ENCODE measurements at places on chromosomes 2 and 18. TPM values are rescaled to one million over a fixed set of nuclear protein-coding genes. Genes with fewer than 3 reads are reported as not detected.

DNA sequence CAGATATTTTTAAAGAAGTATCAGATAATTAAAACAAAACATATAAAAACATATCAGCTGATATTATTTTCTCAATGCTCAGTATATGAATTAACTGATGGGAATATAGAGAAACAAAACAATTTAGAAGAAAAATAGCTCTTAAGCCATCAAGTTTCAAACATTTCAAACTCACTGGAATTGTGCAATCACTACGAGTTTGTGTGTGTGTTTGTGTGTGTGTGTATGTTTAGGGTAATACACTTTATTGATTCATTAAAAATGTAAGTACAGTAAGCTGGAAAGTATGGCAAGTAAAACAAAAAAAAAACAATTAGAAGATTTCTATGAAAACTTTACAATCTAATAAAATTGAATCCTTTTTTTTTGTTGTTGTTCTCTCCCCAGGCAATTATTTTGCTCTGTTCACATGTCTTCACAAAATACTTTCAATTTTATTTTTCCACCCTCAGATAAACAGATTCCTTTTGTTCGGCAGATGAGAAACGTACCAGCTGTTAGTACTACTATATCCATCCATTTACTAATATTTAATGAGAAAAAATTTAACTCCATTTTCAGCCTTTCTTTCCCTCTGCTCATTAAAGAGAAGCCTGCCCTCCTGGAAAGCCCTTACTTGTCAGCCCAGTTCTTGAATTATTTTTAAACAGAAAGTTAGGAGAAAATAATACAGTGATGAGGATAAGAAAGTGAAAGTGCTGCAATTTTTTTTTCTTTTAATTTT is 87.6 kb downstream of the SLC8A1 start:
- DNase-seq = no peak

GRCh38 chr2:105708697-105709096 is 36.0 kb upstream of the NCK2 start:
- no peak for DNase-seq

GRCh38 chr2:134823832-134824231 is 14.6 kb upstream of the ACMSD start:
- no peak for DNase-seq

DNA sequence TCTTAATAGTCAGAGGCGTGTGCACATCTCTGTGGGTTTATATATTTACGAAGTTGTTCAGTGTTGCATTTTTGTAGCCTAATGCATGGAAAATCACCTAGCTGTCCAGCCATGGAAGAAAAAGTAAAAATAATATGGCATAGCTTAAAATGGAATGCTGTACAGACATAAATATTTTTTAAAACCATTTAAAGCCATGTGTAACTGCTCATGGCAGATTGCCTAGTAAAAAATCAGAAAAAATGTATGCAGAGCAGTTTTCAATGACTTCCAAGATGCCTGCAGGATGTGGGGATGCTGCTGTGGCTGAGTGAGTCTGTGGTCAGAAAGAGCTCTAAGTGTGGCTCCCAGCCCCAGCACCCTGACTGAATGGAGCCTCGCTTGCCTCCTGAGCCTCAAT is 64.8 kb upstream of the ALKAL2 start:
- DNase-seq = no peak

DNA sequence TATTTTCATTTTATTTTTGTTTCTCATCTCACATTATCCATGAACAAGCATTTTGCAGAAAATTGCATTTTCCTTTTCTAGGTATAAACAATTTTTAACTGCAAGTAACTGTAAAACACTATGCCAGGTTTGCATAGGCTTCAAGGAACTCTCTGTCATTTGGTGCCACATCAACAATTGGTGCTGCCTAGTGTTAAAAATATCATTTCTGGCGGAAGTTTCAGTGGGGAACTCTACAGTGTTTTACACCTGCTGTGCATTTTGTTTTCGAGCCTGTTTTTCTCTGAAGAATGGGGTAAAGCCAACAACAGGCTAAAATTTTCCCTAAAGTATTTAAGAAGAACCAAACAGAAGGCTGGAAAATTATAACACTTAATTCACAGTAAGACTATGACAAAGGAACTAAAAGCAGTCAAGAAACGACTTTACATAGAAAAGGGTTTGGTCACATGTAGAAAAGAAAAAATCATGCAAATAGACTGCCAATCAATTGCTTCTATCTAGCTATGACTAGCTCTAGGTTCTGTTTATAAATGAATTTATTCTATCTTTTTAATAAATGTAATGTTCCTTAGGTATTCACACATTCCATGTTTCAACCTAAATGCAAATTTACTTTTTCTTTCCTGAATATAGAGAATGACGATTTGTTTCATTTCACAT is 21.4 kb upstream of the FRZB start:
- no peak for DNase-seq

DNA sequence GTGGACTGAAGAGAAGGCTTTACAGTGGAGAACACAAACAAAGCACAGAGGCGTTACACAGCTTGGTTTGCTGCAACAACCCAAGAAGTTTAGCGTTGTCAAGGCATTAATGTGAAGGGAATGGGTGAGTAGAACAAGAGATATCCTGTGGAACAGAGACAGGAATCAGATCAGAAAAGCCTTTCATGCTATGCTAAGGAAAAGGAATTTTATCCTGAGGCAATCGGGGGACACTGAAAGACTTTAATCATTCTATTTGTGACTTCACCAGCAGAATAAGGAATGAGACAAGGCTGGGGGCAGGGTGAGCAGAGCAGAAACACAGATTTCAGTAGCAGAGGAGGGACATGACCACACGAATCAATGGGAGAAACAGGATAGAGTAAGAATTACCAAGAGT is 600.7 kb downstream of the IRS1 start:
- DNase-seq = no peak

GRCh38 chr2:40606862-40607261 is 155.0 kb upstream of the SLC8A1 start:
- DNase-seq = no peak

- no peak for DNase-seq
Observed at GRCh38 chr2:65294701-65295100, 67.1 kb downstream of the ACTR2 start.

DNA sequence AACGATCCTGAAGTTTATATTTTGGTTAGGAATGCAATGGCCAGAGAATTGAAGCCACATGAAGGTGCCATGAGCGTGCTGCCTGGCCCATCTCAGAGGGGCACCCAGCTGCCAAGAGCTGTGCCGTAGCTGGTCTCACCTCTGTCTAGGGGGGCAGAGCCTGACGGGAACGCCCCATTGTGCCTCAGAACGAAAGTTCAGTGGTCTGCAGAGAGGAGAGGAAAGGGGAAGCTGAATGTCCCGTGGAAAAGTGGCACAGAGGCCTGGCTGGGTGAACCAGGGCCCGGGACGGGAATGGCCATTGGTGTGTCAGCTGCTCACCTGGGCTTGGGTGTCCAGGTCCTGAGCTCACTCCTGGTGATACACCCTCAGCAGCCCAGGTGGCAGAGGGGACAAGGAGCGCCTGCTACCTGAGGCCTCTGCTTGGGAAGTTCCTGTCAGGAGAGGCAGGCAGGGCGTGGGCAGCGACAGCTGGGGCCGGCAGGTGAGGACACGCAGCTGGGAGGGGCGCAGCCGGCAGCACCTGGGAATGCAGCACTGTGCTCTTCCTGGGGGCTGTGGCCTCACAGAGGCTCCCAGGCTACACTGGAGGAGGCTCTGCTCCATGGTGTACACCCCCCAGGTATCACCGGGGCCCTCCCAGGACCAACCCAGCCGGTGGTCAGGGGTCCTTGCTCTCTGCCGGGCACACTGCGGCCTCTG is 67.3 kb downstream of the PARD6G start:
- no peak for DNase-seq

- no peak for DNase-seq
Observed at GRCh38 chr2:239540174-239540573, 139.4 kb upstream of the HDAC4 start.

DNA sequence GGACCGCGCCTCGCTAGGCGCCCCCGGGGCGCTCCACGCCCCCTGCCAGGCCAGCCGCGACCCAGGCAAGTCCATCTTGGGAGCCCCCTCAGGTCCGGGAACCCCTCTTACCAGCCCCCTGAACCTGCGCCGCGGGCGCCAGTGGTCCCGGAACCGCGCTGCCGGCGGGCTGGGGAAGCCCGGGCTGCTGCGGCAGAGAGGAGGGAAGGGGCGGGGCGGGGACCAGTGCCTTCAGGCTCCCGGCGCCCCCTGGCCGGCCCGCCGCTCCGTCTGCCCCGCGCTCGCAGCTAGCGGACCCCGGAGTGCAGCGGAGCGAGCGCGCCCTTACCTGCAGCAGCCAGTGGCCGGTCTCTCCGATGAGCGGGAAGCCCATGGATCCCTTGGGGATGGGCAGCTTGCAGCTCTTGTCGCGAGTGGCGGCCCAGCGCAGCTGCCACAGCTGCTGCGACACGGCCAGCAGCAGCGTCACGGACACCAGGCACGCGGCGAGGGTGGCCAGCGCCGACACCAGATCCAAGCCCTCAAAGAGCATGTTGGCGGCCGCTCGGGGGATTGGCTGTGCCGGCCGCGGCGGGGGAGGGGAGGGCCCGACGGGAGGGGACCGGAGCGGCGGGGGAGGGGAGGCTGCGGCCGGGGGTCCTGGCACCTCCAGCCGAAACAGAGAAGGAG is at the start of gene CYP26B1:
Gene CYP26B1 (minus strand): TSS at position 560 of the 669 bp plus-strand sequence. CDS start 28 bp downstream, at position 532.
- no peak for DNase-seq

DNA sequence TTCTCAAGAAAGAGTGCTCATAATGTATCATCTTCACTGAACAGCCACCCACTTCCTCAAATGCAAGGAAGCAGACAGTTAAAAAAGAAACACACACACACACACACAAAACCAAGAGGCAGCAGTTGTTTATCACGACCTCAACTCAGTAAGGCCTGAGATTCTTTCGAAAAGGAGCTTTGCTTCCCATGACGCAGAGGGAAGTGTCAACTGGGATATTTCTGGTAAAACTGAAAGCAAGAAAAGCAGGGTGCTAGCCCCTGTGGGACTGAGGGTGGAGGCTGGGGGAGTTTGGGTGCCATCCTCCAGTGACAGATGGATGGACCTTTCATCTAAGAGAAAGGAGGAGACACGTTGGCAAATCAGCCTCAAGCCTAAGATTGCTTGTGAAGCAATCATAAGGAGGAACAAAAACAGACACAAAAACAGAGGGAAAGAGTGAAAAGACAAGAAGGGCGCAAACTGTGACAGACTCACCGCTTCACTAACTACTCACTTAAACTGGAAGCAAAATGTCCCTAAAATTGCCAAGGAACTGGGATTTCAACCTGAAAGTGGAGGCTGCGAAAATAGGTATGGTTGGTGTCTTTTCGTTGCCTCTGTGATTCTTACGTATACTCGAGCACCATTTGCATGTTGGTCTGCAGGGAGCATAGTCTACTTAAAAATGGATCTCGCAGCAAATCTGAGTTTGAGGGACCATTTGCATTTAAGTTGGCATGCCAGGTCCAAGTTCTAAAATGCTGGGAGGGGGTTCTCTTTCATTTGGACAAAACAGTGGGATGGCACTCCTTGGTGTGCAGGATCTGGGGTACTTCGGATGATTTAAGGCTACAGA is at the start of gene ARHGAP25:
Gene ARHGAP25 (plus strand): TSS at position 124 of the 838 bp plus-strand sequence. CDS start 389 bp downstream, at position 513.
- DNase-seq = no peak

- DNase-seq = no peak
Observed at GRCh38 chr2:124559236-124559635, 534.1 kb downstream of the CNTNAP5 start.

- no peak for DNase-seq
Observed at GRCh38 chr2:105714141-105714540, 30.6 kb upstream of the NCK2 start.

DNA sequence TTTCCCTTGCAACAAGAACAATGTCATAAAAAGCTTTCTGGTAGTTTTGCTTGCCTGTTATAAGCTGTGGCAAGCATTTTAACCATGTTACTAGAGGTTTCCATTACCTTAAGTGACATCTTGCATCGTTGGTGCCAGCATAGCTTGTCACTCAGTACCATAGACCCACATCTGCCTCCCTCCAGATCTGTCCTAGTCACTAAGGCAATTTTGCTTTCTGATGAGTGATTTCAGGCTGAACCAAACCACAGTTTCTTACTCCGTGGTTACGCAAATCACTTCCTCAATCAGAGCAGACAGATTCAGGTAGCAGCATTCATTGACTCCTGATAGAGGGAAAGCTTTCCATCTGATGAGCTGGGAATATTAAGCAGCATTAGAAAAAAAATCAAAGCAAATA is 1057.5 kb upstream of the FAM98A start:
- DNase-seq = no peak

- DNase-seq = no peak
Observed at GRCh38 chr2:48483506-48483905, 46.4 kb upstream of the STON1 start.

DNA sequence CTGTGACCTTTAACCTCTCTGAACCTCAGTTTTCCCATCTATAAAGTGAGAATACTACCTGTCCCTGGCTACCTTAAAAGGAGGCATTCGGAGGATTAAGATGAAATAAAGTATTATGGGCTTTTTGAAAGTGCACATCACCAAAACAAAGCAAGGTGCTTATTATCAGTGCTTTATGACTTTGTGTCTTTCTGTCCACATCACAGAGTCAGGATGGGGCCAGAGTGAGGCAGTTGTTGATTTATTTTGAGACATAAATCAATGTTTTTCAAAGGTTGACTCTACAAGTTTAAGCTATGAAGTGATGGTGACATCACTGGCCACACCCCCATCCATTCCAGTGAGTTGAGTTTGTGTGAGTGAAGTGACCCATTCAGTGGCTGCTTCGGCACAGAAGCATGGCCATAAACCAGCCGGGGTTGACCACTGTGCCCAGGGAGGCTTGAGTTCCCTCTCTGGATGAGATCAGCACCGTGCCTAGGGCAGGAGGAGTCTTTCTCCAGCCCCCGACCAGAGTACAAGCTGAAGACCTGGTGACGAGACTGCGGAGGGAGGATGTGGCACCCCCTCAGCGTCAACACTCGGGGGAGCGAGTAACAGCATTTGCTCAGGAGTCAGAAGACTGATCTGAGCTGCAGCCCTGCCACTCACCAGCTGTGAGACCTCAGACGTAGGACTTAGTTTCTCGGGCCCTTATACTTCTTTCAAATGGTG is 89.0 kb upstream of the PPP1CB start:
- no peak for DNase-seq

DNA sequence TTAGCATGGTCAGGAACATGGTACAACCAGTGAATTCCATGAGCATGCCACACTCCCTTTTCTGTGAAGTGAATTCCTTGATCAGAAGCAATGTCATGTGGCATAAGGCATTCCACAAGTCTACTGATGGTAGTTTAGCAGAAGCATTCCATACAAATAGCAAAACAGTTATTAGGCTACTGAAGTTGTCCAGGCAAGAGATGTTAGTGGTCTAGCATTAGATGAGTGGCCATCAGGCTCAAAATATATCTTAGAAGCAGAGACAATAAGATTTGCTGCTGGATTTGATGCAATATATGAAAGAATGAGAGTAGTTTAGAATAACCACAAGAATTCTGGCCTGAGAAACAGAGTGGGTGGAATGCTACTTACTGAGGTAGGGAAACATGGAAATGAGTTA is 355.3 kb upstream of the NRXN1 start:
- no peak for DNase-seq

- no peak for DNase-seq
Observed at GRCh38 chr18:22847392-22847791, 85.7 kb upstream of the RBBP8 start.

- DNase-seq = no peak
Observed at GRCh38 chr2:218744615-218745014, 34.0 kb downstream of the TTLL4 start.

- DNase-seq = no peak
Observed at GRCh38 chr18:11672198-11672597, 16.9 kb upstream of the GNAL start.

- no peak for DNase-seq
Observed at GRCh38 chr2:178523596-178524134, 43.4 kb downstream of the PLEKHA3 start.

The HDHD2 gene
- total RNA-seq = 58.1 TPM

The TM4SF20 gene
- not detected for total RNA-seq

The ACP1 gene
- total RNA-seq = 144 TPM

The RNF125 gene
- total RNA-seq = 1.1 TPM

Measured in neural crest cell (in vitro differentiated cells).